Fibroblast of gingiva (primary cell): ENCODE measurements at places on chromosomes 11 and 22.

DNA sequence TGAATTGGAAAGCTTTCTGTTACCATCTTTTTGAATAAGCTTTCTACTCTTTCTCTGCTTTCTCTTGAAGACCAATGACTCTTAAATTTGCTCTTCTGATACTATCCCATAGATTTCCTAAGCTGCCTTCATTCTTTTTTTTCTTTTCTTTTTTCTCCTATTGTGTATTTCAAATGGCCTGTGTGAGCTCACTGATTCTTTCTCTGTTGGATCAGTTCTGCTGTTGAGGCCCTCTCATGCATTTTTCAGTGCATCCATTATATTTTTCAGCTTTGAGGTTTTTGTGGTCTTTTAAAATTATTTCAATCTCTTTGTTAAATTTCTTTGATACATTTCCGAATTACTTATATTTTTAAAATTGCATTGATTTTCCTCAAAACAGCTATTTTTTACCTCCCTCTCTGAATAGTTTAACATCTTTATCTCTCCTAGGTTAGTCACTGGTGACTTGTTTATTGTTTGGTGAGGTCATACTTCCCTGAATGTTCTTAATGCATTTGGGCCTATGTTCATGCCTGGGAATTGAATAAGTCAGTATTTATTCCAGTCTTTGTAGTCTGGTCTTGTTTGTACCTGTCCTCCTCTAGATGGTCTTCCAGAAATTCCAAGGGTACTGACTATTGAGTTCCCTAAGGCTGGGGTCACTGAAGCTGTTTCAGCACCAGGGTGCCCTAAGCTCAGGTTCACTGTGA is 110.6 kb upstream of the SERPIND1 start:
- DNase-seq = no peak

GRCh38 chr11:19701421-19701820 is 11.2 kb upstream of the NAV2 start:
- DNase-seq = no peak

DNA sequence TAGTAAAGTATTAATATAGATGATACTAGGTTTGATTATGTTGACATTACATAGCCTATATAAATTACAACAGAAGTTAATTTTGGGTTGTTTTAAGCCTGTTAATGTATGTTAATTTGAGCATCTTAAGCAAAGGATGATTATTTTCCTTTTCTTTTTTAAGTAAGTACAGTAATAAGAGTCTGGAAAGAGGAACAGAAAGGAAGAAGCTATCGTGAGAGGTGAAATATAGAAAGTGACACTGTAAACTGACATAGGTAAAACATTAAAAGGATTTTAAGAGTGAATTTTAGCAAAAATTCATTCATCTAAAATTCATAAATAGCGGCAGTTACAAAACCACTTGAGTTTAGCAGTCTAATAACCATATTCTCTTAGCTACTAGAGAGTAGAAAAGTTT is 45.5 kb downstream of the FAR1 start:
- no peak for DNase-seq

GRCh38 chr11:90757849-90758494 is 535.1 kb upstream of the CHORDC1 start:
- no peak for DNase-seq

GRCh38 chr22:33335611-33336279 is 277.6 kb upstream of the SYN3 start:
- no peak for DNase-seq

- no peak for DNase-seq
Observed at GRCh38 chr22:30317778-30318177, 9.0 kb downstream of the TBC1D10A start.

- no peak for DNase-seq
Observed at GRCh38 chr11:35426351-35426750, 7.0 kb upstream of the SLC1A2 start.

GRCh38 chr22:48961705-48962104 is 866.0 kb downstream of the BRD1 start:
- DNase-seq = no peak

- DNase-seq = no peak
Observed at GRCh38 chr11:83349296-83349695, 63.1 kb upstream of the CCDC90B start.

DNA sequence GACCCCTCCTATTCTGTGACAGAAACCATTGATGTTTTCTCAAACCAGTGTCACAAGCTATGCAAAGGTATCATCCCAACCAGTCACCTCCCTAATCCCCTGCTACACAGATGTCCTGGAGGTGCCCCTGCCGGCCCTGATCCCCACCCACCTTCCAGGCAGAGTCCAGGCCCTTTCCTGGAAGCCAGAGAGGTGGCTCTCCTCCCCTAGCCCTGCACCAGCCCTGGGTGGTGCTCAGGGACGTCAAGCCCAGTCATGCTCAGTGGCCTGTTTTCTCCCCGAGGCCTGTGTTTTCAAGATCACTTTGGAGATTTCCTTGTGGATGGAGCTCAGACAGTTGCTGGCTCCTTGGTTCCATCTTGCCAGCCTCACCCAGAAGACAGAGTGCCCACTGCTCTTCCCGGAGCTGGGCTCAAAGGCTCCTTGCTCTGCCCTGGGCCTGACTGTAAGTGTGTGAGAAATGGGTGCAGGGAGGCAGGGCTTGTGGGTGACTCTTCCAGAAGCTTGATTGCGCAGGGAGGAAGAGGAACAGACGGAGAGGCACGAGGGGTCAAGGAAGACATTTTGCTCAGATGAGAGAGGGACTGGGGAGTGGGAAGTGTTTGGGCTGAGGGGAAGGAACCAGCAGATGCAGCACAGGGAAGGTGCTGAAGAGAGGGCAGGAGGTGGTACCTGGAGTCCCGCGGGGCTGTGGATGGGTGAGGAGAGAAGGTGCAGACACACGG is 11.3 kb downstream of the P2RY6 start:
- DNase-seq = no peak

DNA sequence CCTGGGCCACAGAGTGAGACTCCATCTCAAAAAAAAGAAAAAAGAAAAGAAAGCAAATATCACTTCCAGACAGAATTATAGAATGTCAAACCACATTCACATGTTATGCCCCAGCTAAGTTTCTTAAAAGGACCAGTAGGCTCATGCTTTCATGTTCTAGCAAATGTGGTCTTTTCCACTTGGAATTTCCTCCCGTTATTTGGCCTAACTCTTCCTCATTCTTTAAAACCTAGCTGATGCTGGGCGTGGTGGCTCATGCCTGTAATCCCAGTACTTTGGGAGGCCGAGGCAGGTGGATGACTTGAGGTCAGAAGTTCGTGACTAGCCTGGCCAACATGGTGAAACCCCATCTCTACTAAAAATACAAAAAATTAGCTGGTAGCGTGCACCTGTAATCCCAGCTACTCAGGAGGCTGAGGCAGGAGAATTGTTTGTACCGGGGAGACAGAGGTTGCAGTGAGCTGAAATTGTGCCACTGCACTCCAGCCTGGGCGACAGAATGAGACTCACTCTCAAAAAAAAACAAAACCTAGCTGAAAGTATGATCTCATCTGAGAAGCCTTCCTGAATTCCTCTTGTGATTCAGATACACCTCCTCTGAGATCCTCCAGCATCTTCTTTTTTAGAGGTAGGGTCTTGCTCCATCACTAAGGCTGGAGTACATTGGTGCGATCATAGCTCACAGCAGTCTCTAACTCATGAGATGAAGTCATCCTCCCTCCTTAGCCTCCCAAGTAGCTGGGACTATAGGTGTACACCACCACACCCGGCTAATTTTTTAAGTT is 50.4 kb downstream of the FCHSD2 start:
- DNase-seq = no peak

DNA sequence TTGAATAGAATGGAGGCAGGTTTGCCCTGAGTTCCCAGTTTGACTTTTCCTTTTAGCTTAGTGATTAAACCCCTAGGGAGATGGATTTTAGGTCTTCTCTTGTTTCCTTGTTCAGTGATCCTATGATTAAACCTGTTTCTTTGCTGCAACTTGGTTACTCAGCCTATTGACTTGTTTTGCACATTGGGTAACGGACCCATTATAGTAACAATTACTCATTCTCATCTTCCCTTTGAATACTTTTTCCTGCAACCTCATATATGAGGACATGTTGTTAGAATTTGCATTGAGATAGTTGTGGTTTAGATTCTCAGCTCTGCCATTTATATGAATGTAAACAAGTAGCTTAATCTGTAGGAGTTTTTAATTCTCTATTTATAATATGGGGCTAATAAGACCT is 489.2 kb upstream of the CNTN5 start:
- DNase-seq = no peak

- no peak for DNase-seq
Observed at GRCh38 chr22:29265305-29265704, 2.5 kb downstream of the RHBDD3 start.

GRCh38 chr22:24519496-24519895 is 24.4 kb downstream of the UPB1 start:
- DNase-seq = no peak

GRCh38 chr11:126113515-126113957 is 50.9 kb upstream of the CDON start:
- DNase-seq = peak; percentile 98

DNA sequence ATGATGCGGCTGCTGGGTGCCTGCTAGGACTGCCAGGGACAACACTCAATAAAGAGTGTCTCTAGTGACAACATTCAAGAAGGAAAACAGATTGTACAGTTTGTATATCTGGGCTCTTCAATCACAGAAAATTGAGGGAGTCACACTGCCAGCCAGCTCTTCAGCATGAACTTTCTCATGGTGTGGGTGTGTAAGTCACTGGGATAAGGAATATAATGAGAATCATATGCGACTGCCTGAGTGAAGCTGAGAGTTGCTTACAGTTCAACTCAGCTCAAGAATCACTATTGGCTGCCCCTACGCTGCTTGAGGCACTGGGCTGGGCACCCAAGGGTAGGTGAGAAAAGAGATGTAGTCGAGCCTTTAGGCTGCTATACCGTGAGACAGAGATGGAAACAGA is 328.1 kb upstream of the PITPNB start:
- DNase-seq = peak; percentile 38

DNA sequence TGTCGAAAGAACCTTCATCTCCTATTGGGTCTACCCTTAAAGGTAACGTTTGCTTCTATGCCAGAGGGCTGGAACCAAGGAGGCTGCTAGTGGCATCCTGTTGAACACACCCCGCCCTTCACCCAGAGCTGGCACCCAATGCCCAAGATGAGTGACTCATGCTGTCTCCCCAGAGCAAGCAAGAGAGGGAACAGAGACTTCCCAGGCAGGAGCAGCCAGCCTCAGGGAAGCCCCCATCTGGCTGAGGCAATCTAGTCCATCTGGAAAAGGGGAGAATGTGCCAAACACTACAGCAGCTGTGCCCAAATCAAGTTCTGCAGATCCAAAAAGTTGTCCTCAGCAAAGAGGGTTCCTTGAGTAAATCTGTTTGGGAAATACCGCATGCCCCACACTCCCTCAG is 91.9 kb upstream of the TP53I11 start:
- peak; percentile 56 for DNase-seq

- DNase-seq = peak; percentile 69
Observed at GRCh38 chr11:67351275-67352005, 1.9 kb downstream of the POLD4 start.

- peak; percentile 80 for DNase-seq
Observed at GRCh38 chr22:45105281-45105702, 58.4 kb upstream of the NUP50 start.

DNA sequence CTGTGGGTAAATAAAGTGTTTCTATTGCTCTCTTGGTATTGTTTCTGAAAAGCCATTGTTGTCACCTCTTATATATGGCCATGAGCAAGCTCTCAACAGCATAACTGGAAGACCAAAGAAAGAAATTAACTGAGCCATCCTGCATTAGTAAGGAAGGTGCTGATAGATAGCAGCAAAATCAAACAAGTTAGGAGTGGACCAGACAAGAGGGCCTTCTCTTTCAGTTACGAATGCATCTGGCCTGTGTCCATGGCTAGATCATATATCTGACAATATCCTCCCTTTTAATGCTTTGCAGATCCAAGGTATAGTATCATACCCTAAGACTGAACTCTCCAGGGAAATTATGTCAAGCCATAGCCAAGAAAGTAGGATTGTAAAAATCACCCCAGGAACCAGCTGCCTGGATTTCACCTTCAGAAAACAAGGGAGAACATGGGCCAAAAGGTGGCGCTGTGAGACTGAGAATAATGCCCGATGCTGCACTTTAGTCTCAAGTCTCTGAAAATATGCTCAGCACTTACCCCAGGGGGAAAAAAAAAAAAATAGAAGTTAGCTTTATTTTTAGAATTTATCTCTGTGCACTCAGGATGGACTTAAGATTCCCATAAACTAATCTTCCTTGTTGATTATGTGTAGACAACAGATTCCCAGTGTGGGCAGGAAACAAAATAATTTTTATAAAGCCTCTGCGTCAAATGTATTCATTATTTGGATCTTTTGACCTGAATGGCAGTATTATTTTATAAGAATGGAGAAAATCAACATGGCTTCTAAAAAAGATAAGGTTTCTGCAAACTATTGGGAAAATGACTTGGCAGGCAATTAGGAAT is 415.1 kb downstream of the ETS1 start:
- peak; percentile 80 for DNase-seq

DNA sequence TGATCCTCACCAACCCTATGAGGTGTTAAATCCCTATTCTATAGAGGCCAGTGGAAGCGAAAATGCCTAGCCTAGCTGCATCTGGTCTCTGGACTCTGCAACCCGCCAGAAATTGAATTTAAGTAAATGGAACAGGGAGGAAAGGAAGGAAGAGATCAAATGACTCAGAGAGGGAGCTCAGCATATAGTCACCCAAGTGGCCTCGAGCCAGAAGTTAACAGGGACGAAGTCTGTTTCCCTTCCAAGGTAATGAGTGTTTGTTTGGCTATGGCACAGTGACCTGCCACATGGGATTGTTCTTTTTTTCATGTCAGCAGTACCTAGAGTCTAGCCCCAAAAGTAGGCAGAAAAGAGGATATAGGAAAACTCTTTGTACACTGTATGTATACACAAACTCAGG is 66.3 kb downstream of the PAK1 start:
- DNase-seq = peak; percentile 75

- no peak for DNase-seq
Observed at GRCh38 chr11:28077521-28077920, 30.4 kb downstream of the KIF18A start.

DNA sequence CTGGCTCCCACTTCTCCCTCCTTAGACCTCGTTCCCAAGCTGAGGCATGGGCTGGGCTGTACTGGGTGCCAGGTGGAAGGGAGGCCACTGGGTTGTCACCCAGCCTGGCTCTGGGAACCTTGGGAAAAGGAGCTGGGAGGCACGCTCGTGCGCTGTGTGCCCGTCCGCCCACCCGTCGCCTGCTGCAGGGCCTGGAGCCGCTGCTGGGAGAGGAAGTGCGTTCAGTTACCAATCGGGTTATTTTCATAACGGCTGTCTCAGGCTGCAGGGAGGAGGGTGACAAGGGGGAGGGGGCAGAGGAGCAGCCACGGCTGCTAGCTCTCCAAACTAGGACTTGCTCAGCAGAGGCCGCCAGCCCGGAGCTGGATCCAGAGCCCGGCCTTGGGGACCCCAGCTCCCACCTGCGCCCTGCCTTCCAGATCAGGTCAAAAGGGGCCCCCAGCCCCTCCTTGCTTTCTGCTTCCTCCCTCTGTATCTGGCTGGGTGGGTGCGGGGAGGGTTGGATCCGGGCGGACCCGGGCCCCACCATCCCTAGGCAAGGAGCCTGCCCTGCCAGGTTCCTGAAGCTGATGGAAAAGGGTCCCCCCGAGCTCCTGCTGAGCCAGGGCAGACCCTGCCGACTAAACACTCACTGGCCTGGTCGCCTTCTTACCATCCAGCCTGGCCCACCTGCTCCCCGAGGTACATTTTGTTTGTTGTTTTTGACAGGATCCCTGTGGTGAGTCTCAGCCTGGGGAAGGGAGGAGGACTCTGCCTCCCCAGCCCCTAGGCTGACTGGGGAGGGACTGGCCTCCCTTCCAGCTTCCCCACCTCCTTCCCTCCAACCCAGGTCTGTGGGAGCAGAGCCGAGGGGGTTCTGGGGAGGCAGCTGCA is 14.3 kb downstream of the DGKZ start:
- no peak for DNase-seq
